ENCODE measurements at places on chromosomes 11 and 22.

DNA sequence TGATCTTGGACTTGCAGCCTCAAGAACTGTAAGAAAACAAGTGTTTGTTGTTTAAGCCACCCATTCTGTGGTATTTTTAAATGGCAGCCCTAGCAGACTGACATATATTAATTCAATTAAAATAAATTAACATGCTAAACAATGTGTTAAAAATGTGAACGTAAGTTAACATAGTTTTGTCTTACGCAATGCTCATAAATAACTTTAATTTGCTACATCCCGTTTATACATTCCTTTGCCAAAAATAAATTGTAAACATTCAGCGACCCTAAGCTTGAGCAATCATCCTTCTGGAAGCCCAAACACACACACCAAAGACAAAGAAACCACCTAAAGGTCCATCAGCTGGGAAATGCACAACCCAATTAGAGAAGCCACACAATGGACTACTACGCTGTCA is 70.4 kb downstream of the CELSR1 start:
- no peak for DNase-seq

DNA sequence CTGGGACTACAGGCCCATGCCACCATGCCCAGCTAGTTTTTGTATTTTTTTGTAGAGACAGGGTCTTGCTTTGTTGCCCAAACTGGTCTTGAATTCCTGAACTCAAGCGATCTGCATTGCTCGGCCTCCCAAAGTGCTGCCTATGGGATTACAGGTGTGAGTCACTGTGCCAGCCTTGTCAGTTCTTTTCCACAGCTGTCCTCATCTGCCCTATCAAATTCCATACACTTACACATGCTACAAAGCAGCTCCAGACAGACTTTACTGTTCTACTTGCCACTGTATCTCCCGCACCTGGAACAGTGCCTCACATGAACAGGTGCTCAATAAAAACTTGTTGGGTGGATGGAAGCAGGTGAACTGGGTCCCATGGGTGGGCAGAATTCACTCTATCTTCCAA is 8.2 kb downstream of the STX5 start:
- no peak for DNase-seq

GRCh38 chr11:47714554-47715081 is 551 bp downstream of the AGBL2 start:
- DNase-seq: no peak

DNA sequence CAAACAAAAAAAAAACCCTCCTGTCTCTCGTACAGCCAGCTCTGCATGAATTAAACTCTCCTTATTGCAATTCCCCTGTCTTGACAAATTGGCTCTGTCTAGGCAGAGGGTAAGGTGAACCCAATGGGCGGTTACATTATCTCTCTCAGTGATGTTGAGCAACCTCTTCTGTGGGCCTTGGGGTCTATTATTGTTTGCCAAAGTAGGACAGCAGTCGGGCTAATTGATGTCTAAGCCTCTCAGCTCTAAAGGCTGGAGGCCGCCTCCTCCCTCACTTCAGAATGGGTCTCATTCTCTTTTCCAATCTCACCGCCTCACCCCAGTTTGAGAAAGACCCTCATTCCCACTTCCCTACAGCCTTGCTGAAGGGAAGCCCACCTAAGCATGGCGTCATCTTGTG is 1.3 kb upstream of the SLC25A45 start:
- DNase-seq: no peak

Measured in stimulated activated CD4-positive, alpha-beta T cell treated with anti-CD3 and anti-CD28 coated beads, Interleukin-1b, Interleukin-23, amount 100 ng/mL, for 4 hours (primary cell).